ENCODE measurements at places on chromosomes 16 and 17. TPM values are rescaled to one million over a fixed set of nuclear protein-coding genes. Genes with fewer than 3 reads are reported as not detected.

Gene EVPLL
- total RNA-seq = not detected

Gene NXPH3
- total RNA-seq = 6.2 TPM

Gene CHST5
- total RNA-seq = not detected

Gene ADGRG3
- 0.30 TPM for total RNA-seq

Gene SLC5A11
- total RNA-seq = not detected

Gene YBX2
- 1.6 TPM for total RNA-seq

Gene KRT31
- not detected for total RNA-seq

DNA sequence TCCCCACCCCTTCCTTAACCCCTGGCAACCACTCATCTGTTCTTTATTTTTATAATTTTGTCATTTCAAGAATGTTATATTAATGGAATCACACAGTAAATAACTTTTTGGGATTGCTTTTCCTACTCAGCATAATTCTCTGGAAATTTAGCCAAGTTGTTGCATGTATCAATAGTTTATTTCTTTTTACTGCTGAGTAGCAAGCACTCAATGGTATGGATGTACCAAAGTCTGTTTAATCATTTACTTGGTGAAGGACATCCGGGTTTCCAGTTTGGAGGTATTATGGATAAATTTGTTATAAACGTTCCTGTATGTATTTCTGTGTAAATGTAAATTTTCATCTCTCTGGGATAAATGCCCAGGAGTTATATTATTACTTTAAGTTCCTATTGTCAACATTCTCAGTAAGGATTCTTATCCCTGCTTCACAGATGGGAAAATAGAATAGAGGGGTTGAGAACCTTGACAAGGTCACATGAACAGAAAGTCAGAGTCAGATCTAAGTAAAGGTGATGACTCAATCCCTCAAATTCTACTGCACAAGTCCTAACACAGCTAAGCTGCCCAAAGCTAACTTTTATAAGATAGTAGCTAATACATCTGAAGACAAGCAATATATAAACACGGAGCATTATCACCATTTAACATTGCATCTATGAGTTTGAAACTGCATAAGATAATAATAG lies 62.4 kb upstream of the MTMR4 start:
- DNase-seq = no peak

GRCh38 chr17:9028202-9028987 lies 7.1 kb downstream of the NTN1 start:
- DNase-seq = no peak

- no peak for DNase-seq
Measured at GRCh38 chr16:14509055-14509454, 121.0 kb downstream of the PARN start.

- no peak for DNase-seq
Measured at GRCh38 chr16:68179196-68179795, 56.6 kb downstream of the ESRP2 start.

DNA sequence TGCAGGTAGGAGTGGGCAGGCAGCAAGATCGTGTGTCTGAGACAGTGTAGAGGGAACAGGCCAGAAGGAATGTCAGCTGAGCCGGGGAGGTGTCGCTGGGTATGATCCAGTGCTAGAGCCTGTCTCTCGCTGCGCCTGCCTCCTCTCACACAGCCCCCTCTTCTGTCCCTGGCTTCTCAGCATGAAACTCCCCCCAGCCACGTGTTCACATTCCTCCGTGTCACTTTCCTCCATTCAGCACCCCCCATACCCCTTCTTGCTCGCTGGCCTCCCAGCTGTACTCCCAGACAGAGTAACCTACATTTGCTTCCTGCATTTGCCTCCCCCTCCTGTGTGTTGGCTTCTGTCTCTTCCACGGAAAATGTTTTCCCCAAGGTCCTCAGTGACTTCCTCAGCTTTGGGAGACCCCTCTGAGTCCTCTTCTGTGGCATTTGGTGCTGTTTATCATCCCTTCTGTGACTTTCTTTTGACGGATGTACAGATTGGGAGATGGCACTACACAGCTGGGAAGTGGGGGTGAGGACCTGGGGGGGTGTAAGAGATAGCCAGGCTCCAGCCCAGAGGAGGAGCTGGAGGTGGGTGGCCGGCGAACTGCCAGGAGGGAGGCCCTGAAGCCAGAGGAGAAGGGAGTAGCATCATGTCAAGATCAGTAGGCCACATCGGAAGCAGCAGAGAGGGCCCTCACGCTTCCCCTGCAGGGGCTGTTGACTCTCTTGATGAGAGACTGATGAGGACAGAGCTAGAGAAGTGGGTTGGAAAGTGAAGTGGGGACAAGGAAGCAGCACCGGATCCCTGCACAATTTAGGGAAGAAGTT lies 19.2 kb downstream of the SGF29 start:
- DNase-seq = peak; percentile 69

DNA sequence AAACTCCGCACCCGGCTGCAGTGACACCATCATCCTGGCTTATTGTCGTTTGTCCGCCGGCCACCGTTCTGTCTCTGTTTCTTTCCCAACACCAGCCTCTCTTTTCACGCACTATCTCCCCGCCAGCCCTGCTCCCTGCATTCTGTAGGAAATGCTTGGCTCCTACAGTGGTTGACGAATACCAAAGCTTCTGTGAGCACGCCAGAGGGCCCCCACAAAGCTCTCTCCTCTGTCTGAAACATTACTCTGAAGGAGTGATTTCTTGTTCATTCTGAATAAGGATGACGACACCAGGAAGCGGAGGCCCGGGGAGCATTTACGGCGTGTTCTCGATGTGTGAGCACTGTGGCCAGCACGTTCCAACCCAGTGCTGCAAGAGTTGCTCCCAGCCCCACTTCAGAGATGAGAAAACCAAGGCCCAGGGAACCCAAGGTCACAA lies 58.8 kb downstream of the ADCY9 start:
- no peak for DNase-seq

- no peak for DNase-seq
Measured at GRCh38 chr17:57273490-57273889, 17.2 kb downstream of the MSI2 start.

GRCh38 chr17:58377093-58377601 lies 25.1 kb upstream of the SUPT4H1 start:
- no peak for DNase-seq

DNA sequence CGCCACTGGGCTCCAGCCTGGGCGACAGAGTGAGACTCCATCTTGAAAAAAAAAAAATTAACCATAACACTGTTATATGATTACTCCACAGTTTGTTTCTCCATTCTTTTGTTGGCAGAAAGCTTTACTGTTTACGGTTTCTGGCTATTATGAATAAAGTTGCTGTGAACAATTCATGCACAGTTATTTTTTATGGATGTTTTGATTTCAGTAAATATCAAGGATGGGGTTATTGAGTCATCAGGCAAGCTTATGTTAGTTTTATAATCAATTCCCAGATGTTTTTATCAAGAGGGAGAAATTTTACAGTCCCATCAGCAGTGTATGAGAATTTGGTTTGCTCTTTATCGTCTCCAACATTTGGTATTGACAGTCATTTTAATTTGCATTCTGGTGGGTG lies 67.9 kb downstream of the TAOK1 start:
- no peak for DNase-seq

- DNase-seq = no peak
Measured at GRCh38 chr17:7408252-7408727, 645 bp downstream of the NLGN2 start.

DNA sequence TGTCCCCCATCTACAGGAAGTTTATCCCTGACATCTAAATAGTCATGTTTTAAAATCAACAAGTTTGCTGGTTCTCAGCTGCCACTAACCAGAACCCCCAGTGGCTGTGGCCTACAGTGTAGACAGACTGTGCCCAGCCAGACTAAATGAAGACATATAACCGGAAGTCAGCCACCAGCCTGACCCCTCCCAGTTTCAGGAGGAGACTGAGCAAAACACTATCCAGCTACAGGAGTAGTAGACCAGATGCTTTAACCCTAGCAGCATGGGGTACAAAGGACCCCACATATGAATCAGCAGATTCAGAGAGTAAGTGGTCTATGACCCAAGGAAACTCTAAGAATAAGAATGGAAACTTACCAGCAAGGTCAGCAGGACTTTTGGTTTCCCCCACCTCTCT lies 83.4 kb downstream of the HIC1 start:
- peak; percentile 16 for DNase-seq

- DNase-seq = peak; percentile 62
Measured at GRCh38 chr17:42409523-42410318, 13.3 kb downstream of the CAVIN1 start.

DNA sequence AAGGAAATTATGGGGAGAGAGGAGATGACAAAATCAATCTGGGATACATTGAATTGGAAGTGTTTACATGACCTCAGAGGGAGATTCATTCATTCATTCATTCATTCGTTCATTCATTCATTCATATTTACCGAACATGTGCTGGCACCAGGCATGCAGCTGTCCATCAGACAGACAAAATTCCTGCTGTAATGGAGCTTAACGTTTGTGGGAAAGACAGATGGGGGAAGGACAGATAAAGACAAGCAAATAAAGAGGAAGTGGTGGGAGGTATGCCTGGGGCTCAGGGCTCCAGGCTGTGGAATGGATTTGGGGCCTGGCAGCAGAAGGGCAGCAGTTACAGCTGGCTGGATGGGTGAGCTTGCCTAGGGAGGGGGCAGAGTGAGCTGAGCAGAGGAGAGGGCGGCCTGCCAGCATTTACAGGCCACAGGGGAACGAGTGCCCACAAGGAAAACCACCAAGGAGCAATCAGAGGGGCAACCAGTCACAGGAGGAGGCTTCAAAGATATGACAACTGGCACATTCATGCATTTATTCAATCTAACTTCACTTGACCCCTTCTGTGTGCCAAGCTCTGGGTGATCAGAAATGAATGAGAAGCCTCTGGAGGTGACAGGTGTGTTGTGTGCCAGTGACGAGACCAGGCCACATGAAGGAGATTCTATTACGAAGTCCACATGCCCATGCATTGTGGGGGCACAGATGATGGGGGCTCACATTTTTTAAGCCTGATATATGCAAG lies 48.5 kb downstream of the ARHGAP27 start:
- DNase-seq = no peak
